Small intestine (tissue), 16 donors: ENCODE measurements at places on chromosomes 11 and 22. TPM values are rescaled to one million over a fixed set of nuclear protein-coding genes. Genes with fewer than 3 reads are reported as not detected.
A peak's percentile ranks its signal among the peaks of the same experiment; 100 is the strongest.

Gene CD248
- polyA plus RNA-seq = 35.7 TPM

Gene OAF
- polyA plus RNA-seq = 64.3 TPM

Gene OR8A1
- not detected for polyA plus RNA-seq

Gene GGT1
- polyA plus RNA-seq = 44.2 TPM

Gene OPCML
- 2.0 TPM for polyA plus RNA-seq

Gene SIDT2
- polyA plus RNA-seq = 96.6 TPM

Gene MLC1
- polyA plus RNA-seq = 0.03 TPM

DNA sequence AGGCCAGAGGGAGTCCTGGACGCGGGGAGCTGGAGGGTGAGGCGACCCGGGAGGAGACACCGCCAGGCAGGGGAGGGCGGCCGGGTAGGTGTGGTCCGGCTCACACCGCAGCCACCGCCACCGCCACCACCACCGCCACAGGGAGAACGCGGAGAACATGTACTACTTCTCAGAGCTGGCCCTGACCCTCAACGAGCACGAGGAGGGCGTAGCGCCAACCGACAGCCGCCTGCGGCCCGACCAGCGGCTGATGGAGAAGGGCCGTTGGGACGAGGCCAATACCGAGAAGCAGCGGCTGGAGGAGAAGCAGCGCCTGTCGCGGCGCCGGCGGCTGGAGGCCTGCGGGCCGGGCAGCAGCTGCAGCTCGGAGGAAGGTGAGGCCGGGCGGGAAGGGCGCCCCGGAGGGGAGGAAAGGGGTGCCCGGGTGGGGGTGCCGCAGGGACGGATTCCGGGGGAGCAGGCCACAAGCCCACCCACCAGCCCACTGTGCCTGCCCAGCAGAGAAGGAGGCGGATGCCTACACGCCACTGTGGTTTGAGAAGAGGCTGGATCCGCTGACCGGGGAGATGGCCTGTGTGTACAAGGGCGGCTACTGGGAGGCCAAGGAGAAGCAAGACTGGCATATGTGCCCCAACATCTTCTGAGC lies 62.8 kb downstream of the MORC2 start:
- no peak overlapping the region for H3K27ac ChIP-seq
- no peaks in the 10 kb centered on the region for H3K27me3 ChIP-seq
- H3K4me3 ChIP-seq = no peak overlapping the region
- no peak for DNase-seq
- peaks cover 2% of the 10 kb centered on the region for H3K36me3 ChIP-seq
- no peaks in the 10 kb centered on the region for H3K4me1 ChIP-seq

DNA sequence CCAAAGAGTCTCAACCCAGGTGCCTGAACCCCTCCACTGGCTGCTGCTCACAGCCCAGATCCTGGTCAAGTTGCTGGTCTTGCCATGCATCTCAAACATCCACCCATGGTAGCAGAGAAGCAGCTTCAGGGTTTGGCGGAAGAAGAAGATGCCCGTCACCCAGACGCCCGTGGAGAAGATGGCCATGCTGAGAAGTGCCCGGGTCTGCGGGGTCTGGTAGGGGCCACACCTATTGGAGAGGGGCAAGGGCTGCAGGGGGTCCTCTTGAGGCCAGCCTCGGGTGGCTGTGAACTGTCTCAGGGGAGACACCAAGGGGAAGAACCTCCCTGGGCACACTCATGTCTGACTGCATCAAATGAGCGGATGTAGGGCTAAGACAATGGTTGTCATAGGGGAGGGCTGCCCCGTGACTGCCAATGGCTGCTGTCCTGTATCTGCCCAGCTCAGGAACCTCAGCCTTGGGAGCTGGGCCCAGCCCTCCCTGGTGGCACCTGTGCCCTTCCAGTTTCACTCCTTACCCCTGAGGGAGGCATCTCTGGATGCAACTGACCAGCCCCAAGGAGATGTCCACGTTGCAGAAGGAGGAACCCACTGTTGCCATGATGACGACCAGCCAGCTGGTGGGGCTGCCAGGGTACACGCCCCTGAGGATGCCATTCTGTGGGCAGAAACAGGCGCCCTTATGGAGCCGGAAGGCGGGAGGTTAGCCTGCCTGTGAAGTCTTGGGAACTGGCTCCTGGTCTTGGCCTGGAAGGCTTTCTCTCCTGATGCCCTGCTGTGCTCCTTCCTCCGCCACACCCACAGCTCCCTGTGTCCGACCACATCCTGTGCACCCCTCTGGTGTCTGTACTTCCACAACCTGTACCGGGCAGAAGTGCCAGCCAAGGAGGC lies 1.2 kb downstream of the CPT1B start:
- no peak for DNase-seq
- H3K27ac ChIP-seq = no peak overlapping the region
- H3K4me3 ChIP-seq = no peak overlapping the region

DNA sequence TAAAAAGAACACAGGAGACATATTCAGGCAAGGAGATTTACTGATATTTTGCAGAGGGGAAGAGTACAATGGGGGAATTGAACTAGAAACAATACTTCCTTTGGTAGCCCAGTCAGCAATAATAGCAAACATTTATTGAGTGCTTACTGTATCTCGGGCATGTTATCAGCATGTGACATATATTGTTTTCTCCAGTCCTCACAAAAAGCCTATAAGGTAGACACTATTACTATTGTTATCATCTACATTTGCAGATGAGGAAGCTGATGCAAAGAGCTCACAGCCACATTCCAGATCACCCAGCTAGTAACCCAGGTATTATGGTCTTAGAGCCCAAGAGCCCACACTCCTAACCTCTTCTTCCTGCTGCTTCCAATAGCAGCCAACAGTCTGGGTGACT lies 27.9 kb downstream of the NAV2 start:
- H3K27me3 ChIP-seq = no peaks in the 10 kb centered on the region
- no peak for DNase-seq
- no peaks in the 10 kb centered on the region for H3K36me3 ChIP-seq
- H3K4me3 ChIP-seq = no peak overlapping the region
- no peaks in the 10 kb centered on the region for H3K4me1 ChIP-seq

- no peak overlapping the region for H3K27ac ChIP-seq
- no peak overlapping the region for H3K4me3 ChIP-seq
- no peaks in the 10 kb centered on the region for H3K4me1 ChIP-seq
- no peaks in the 10 kb centered on the region for H3K36me3 ChIP-seq
- no peaks in the 10 kb centered on the region for H3K27me3 ChIP-seq
- DNase-seq = no peak
Observed at GRCh38 chr22:37219533-37219932, 7.3 kb upstream of the SSTR3 start.

- H3K4me1 ChIP-seq = peaks cover 3% of the 10 kb centered on the region
- H3K27ac ChIP-seq = no peak overlapping the region
- no peak for DNase-seq
- H3K4me3 ChIP-seq = no peak overlapping the region
Observed at GRCh38 chr11:1352696-1353382, 36.9 kb upstream of the BRSK2 start.

GRCh38 chr11:77442394-77443053 lies 31.4 kb downstream of the PAK1 start:
- no peak overlapping the region for H3K27ac ChIP-seq
- H3K4me1 ChIP-seq = peaks cover 6% of the 10 kb centered on the region
- no peaks in the 10 kb centered on the region for H3K36me3 ChIP-seq
- no peak overlapping the region for H3K4me3 ChIP-seq
- H3K27me3 ChIP-seq = no peaks in the 10 kb centered on the region

DNA sequence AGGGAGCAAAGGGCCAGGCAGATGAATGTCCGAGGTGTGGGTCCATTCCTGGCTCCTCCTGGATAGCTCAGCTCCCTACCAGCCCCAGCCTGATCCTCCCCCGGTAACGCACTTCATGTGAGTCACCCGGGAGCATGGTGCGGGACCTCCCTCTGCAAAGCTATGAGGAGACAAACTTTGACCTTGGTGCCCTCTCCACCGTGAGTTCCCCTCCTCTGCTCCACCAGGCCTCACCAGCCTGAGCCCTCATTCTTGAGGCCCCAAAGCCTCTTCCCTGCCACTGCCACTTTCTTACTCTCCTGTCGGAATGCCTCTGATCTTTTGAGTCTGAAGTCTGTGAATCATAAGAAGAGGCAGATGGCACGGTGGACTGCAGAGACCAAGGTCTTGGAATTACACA lies 37.4 kb upstream of the CD82 start:
- H3K36me3 ChIP-seq = no peaks in the 10 kb centered on the region
- no peaks in the 10 kb centered on the region for H3K27me3 ChIP-seq
- DNase-seq = peak; percentile 47
- H3K4me3 ChIP-seq = no peak overlapping the region
- H3K4me1 ChIP-seq = no peaks in the 10 kb centered on the region

DNA sequence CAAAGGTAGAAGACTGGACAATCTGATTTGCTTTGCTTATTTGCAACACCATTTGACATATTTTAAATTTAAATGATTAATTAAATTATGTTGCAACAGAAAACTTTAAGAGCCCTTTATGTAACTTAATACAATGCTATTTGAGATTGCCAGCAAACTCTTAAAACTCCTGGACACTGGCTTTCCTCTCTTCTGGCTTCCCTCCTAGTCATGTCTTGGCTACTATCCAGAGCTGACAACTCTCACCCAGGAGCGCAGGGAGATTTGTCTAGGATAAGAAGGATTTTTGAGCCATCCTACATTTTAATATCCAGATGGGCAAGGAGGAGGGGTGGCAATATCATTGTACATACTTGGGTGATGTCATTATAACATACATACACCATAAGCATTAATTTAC lies 134.3 kb downstream of the ELP4 start:
- no peak for DNase-seq
- H3K27ac ChIP-seq = no peak overlapping the region
- H3K36me3 ChIP-seq = no peaks in the 10 kb centered on the region
- no peaks in the 10 kb centered on the region for H3K4me1 ChIP-seq

GRCh38 chr22:35558031-35558430 lies 17.4 kb downstream of the RASD2 start:
- H3K27ac ChIP-seq = no peak overlapping the region
- DNase-seq = no peak
- no peaks in the 10 kb centered on the region for H3K4me1 ChIP-seq
- H3K27me3 ChIP-seq = peaks cover 2% of the 10 kb centered on the region

GRCh38 chr11:134025082-134025429 lies 43.8 kb upstream of the JAM3 start:
- no peak for DNase-seq
- no peaks in the 10 kb centered on the region for H3K4me1 ChIP-seq
- H3K36me3 ChIP-seq = no peaks in the 10 kb centered on the region
- H3K27me3 ChIP-seq = no peaks in the 10 kb centered on the region
- H3K27ac ChIP-seq = no peak overlapping the region

DNA sequence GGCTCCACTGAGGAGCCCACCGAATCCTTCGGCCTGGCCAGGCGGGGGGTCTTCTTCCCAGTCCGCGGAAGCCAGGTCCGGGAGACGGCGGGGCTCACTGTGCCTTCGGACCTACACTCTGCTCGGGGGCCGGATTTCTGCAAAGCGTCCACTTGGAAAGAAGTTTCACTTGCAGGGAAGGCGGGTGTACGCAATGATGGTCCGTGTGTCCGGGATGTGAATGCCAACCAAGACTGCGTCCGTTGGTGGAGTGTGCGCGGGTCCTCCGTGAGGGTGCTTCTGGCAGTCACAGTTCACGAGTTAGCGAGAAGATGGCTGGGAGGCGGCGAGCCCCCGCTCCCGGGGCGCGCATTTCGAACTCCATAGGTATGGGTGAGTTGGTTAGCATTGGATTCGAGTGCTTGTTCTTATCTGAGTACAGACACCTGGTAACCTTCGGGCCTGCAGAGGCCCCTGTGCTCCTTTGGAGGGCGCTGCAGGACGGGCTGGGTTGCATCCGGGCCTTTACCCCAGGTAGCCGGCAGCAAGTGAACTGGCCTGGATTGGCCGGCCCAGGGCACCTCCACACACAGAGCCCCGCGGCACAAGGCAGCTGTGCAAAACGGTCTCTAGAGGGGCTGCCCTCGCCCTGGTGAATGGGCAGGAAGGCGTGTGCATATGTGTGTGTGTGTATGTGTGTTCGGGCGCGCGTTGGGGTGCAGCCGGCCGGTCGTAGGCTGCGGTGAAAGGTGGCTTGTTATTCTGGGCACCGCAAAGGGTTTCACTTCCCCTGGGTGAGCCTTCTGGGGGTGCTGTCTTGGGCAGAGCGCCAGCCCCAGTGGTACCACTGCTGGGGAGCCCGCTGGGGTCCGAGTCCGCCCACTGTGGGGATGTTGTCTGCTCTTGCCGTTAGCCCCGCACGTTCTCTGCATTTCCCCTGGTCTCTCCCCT lies 13.3 kb upstream of the CYP2R1 start:
- peak; percentile 30 for DNase-seq
- H3K4me1 ChIP-seq = no peaks in the 10 kb centered on the region
- H3K4me3 ChIP-seq = peak overlapping the region; percentile 39
- H3K27ac ChIP-seq = no peak overlapping the region
- no peaks in the 10 kb centered on the region for H3K27me3 ChIP-seq
- no peaks in the 10 kb centered on the region for H3K36me3 ChIP-seq

DNA sequence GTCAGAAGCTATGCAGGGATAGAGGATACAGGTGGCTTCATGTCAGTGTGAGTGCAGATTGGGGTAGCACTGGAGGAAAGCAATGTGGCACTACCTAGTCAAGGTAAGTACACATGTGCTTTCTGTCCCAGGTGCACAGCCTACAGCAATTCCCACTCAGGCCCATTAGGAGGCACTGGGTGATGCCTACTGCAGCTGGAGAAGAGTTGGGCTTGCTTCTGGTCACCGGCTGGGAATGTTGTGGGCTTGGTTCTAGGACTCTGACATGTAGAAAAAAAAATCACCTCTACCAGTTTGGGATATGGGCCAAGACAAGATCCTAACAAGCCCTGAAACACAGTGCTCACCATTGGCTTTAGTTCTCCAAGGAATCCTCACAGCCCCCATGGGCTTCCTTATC lies 69.7 kb downstream of the TENM4 start:
- H3K27me3 ChIP-seq = peaks cover 13% of the 10 kb centered on the region
- no peak for DNase-seq
- no peak overlapping the region for H3K4me3 ChIP-seq
- no peaks in the 10 kb centered on the region for H3K36me3 ChIP-seq
- H3K27ac ChIP-seq = no peak overlapping the region

DNA sequence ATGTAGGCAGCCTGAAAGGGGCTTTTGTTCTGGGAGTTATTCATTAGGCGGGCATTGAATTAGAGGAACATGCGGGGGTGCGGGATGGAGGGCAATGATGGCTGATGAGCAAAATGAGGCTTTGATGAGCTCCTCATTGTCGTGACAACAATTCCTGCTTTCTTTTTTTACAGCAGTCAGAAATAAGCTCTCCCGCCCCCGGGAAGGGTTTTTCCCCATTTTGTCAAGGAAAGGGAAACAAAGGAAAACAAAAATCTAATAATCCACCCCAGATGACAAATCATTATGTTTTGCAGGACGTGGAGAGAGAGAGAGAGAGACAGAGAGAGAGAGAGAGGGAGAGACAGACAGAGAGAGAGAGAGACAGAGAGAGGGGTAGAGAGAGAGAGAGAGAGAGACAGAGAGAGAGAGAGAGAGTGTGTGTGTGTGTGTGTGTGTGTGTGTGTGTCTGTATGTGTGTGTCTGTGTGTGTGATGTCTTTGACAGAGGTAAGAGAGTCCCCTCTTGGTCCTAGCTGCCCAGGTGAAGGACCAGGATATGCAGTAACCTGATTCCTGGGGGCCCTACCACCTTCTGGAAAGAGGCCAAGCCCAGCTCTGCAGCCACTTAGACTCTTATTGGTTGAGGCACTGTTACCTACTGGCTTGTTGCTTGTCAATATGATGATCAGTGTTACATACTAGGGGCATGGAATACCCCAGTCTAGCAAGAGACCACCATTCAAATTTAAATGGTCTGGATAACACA lies 46.7 kb upstream of the PARVA start:
- H3K27me3 ChIP-seq = no peaks in the 10 kb centered on the region
- no peaks in the 10 kb centered on the region for H3K4me1 ChIP-seq
- H3K4me3 ChIP-seq = no peak overlapping the region
- H3K27ac ChIP-seq = no peak overlapping the region
- DNase-seq = no peak

GRCh38 chr11:65126624-65127274 lies 4.6 kb downstream of the MRPL49 start:
- no peak overlapping the region for H3K27ac ChIP-seq
- no peak overlapping the region for H3K4me3 ChIP-seq
- peaks cover 5% of the 10 kb centered on the region for H3K4me1 ChIP-seq
- no peak for DNase-seq
- peaks cover 73% of the 10 kb centered on the region for H3K36me3 ChIP-seq
